Esophagus muscularis mucosa (tissue), 4 donors: ENCODE measurements at places on chromosomes 1 and 21. TPM values are rescaled to one million over a fixed set of nuclear protein-coding genes. Genes with fewer than 3 reads are reported as not detected.

- DNase-seq: no peak
These were observed 44.4 kb downstream of the CFHR5 start for GRCh38 chr1:197021716-197022115.

DNA sequence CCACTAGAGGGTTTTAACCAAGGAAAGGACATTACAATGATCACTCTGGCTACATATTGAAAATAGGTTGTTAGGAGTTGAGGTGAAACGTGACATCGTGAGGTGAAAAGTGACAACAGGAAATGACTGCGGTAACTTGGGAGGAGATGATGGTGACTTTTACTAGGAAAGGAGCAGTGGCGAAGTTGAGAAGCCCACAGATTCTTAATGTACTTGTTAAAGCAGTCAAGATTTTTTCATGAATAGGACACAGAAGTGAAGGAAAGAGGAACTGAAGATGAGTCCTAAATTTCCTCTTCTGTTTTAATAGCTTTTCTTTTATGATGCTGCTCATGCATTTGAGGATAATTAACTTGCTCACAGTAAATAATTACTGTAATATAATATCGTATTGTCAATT is 59.5 kb downstream of the OMA1 start:
- no peak for DNase-seq

DNA sequence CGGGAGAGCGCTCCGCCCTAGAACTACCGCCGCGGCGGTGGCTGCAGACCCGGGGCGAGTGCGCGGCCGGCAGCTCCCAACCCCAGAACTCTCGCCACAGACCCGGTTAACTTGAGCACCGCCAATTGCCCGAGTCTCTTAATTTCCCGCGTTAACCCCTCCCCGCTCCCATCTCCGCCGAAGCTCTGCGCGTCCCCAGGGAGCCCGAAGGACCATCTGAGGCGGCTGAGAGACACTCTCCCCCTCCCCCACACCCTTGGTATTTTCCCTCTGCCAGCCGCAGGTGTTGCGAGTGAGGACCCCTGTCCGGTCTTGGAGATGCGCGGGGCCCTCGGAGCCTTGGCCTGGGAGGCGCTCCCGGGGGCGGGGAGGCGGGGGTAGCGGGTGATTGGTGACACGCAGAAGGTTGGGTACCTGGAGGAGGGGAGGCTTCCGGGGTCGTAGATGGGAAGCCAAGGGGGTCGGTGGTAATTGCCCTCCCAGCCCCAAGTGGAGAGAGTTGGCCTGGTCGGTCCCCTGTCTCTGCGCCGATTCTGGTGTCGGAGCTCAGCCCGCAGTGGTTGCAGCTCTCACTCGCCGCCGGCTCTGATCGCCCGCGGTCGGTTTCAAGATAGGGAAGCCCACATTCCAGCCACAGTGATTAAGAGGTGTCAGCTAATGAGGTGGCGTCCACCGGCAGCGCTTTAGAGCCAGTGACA is 858 bp upstream of the SUSD4 start:
- DNase-seq: no peak

DNA sequence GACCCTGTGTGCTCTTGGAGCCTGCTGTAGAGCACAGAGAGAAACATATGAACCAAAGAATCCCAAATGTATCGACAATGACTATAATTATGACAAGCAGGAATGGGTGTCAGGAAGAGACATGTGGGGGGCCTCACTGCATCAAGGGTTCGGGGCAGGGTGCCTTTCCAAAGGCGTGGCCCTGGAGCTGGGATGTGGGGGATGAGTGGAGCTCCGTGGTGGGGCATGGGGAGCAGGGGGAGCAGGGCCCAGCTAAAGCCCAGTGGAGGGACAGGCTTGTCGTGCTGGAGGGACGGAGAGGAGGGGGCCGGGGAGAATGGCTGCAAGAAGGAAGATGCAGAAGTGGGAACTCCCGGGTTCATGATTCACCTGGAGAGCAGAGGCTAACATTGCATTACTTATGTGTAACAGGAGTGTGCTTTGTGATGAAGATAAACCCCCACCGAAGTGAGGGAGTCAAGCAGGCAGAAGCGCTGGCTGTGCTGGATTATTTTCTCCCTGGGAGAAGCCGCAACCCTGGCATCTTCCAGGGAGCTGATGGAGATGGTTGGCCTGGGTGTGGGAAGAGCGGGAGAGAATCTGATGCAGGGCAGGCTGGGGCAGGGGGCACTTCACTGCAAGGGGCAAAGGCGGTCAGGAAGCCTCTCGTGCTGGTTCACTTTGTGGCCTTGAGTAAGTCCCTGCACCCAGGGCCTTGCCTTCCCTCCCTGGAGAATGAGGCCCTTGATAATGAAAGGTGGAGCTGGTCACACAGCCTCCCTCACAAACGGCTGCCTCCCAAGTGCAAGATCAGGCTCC is 124.6 kb upstream of the RUNX3 start:
- no peak for DNase-seq

DNA sequence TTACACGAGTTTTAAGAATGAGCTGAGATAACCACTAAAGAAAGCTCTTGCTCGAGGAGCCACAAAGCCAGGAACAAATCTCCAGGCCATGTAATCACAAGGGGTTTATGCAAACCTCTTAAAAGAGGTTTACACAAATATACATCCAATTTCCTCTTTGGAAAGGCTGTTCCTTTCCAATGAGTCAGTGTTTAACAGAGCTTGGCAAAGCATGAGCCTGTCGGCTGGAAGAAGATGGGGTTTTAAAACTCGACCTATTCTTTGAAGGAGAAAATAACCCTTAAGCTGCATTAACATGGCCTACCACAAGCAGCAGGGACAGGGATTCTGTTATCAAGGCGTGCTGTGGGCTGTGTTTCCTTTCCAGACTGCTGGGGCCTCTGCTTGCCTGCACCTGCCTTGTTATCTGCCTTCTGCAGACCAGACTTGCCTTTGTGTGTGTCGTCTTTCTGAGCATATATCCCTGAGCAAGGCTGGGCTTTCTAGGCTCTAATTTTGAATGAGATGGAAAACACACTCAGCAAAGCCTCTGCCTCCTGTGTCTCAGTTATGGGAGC is 40.6 kb upstream of the CYP2J2 start:
- DNase-seq: peak; percentile 79

DNA sequence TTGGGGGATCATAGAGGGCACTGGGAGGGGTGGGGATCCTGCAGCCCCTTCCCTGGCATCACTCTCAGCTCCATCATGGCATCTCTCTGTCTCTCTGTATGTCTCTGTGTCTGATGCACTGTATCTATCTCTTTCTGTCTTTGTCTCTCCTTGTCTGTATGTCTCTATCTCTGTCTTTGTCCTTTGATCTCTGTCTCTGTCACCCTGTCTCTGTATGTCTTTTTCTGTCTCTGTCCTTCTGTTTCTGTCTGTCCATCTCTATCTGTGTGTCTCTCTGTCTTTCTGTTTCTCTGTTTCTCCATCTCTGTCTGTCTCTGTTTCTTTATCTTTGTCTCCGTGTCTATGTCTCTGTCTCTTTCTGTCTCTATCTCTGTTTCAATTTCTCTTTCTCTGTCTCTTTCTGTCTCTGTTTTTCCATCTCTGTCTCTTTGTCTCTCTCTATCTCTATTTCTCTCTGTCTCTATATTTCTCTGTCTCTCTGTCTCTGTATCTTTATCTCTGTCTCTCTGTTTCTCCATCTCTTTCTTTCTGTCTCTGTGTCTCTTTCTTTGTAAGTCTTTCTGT is 56.4 kb downstream of the TRIM11 start:
- DNase-seq: no peak

DNA sequence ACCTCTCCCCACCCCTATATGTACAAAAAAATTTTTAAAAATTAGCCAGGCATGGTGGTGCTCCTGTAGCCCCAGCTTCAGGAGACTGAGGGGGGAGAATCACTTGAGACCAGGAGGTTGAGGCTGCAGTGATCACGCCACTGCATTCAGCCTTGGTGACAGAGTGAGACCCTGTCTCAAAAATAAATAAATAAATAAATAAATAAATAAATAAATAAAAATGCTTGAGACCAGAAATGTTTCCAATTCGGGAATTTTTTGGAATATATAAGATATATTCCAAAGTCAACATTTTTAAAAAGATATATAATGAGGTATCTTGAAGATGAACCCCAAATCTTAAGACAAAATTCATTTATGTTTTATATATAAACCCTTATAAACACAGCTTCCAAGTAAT is 42.4 kb upstream of the RAB4A start:
- DNase-seq: no peak

DNA sequence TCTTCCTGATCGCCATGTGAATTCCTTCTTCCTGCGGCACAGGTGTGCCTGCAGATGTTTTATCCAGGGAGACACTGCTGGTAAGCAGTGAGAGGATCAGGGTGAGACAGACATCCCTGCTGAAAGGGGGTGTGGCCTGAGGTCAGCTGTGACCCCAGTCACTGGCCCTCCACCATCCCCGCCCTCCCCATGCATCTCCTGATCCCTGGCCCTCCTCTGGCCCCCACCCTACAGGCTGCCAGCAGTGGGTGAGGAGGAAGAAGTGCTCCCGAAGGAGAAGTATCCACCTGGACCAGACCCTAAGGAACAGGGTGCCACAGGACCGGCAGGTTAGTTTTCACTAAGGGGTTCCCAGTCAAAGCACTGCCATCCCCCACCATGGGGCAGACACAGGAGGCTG is 85.3 kb downstream of the GLIS1 start:
- no peak for DNase-seq

DNA sequence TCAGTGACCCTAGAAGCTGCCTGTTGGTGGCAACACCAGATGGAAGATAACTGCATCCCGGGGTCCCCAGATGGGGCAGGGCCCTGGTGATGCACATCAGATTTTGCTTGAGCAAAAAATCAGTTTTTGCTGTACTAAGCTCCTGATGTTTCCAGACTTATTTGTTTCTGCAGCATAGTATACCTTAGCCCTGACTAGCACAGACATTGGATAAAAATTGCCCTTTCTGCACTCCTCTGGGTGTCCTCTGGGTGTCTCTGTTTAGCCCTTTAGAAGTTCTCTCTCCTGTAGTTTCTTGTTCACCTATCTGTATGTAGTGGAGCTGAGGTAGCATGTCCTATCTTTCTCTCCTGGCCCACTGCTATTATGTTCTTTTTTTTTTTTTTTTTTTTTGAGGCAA is 30.3 kb upstream of the PLA2G2C start:
- no peak for DNase-seq

DNA sequence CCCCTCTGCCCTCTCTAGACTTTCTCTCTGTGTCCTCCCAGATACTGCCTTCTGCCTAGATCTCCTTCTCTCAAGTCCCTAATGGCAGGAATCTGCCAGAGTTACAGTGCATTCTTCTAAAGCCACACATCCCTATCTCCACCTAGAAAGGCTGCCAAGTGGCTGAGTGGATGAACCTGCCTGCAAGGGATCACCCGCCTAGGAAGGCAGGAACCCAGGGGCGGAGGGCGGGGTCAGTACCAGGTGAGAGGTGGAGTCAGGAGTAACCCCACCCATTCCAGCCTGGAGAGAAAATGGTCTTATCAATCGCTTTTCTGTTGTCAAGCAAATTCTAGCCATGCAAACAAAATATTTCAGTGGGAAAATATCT is 60.8 kb downstream of the BCAR3 start:
- DNase-seq: no peak

The CD5L gene
- not detected for total RNA-seq

The SARS1 gene
- total RNA-seq: 141 TPM

The SYCP1 gene
- total RNA-seq: not detected

The NBPF6 gene
- not detected for total RNA-seq
